Gastroesophageal sphincter (tissue), 4 donors: ENCODE measurements at places on chromosomes 16 and 17.

DNA sequence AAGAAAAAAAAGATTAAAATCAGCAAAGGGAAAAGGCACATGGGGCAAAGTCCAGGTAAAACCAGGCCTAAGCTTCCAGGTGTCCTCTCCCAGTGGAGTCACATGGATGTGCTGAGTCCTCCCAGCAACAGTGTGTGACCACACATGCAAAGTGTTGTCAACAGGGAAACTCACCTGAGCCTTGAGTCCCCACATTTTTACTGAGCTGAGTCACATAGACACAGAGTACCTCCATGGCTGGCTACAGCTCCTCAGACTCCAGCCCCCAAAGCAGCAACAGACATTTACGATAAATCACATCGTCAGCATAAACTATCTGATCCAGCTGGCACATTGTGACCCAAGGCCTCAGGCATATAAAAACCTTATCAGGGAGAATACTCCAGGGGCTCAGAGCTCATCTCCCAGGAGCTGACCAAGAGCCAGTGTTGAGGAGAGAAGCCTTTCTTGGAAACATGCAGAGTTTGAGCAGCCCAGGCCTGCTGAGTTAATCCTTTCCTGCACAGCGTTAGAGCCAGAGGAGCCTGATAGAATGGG, 20.5 kb downstream of the ERCC4 start:
- no peak for ATAC-seq
- H3K36me3 ChIP-seq = peaks cover 61% of the 10 kb centered on the region
- no peaks in the 10 kb centered on the region for H3K27me3 ChIP-seq
- no peak overlapping the region for H3K4me3 ChIP-seq

DNA sequence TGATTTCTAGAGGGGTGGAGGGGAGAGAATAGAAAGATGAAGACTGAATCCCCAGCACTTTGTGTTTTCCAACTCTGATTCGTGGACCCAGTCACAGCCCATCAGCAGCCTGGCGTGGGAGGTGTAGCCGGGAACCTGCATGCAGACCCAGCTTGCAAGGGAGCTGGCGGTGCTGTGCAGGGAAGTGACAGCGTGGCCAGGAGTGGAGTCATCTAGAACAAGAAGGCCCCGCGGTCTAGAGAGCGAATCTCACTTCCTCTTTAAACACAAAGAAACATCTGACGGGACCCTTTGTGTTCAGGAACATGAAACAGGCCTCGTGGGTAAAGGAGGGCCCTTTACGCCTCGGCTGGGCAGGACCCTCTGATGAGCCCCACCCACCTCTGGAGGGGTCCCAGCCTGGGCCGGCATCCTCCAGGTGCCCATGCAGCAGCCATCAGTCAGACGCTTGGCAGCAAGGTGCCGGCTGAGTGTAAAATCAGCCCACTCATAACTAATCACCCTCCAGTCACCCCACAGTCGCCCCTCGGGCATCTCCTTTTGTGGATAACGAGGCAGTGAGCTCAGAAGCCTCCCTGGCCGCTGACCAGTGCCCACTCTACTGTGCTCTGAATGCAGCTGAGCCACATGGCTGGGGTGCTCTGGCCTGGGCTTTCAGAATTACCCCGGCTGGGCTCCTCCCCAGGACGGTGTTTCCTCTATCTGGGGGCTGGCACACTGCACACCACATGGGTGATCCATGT, 4.4 kb downstream of the SNAI3 start:
- no peaks in the 10 kb centered on the region for H3K36me3 ChIP-seq
- no peak overlapping the region for H3K27ac ChIP-seq
- ATAC-seq = peak; percentile 32
- H3K27me3 ChIP-seq = peaks cover 92% of the 10 kb centered on the region

DNA sequence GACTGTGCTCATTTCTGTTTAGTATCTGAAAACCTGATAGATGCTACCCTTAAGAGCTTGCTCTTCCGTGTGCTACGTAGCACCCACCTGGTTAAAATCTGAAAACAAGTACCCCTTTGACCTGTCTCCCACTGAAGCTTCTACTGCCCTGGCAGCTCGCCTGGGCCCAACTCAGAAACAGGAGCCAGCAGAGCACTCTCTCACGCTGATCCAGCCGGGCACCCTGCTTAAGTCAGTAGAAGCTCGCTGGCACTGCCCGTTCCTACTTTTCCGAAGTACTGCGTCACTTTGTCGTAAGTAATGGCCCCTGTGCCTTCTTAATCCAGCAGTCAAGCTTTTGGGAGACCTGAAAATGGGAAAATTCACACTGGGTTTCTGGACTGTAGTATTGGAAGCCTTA, 18.9 kb downstream of the NTAN1 start:
- no peaks in the 10 kb centered on the region for H3K27me3 ChIP-seq
- H3K27ac ChIP-seq = no peak overlapping the region
- peaks cover 92% of the 10 kb centered on the region for H3K36me3 ChIP-seq
- H3K4me1 ChIP-seq = no peaks in the 10 kb centered on the region
- H3K4me3 ChIP-seq = no peak overlapping the region

GRCh38 chr17:13395346-13395745, 206.4 kb downstream of the HS3ST3A1 start:
- no peaks in the 10 kb centered on the region for H3K4me1 ChIP-seq
- no peak overlapping the region for H3K27ac ChIP-seq
- no peaks in the 10 kb centered on the region for H3K36me3 ChIP-seq
- H3K4me3 ChIP-seq = no peak overlapping the region
- H3K27me3 ChIP-seq = no peaks in the 10 kb centered on the region

- no peaks in the 10 kb centered on the region for H3K27me3 ChIP-seq
- no peaks in the 10 kb centered on the region for H3K4me1 ChIP-seq
- H3K36me3 ChIP-seq = no peaks in the 10 kb centered on the region
- no peak overlapping the region for H3K4me3 ChIP-seq
Measured at GRCh38 chr16:80751167-80751566, 53.2 kb downstream of the CDYL2 start.

DNA sequence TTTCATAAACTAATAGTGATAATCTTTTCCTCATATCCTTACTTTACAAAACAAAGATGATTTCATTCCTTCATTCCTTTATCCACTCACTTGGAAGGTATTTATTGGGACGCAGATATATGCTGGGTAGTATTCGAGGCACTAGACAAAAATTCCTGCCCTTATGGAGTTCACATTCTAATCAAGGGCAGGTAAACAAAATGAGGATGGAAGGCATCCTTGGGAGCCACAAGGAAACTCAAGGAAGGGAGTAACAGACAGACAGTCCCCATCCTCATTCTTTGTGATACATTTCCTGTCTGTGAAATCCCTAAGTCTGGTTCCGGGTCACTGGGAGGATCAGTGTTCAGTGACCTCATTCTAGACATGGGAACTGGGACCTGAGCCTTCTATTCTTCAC, 45.2 kb downstream of the SLC6A2 start:
- no peak for ATAC-seq
- peaks cover 5% of the 10 kb centered on the region for H3K27me3 ChIP-seq
- no peaks in the 10 kb centered on the region for H3K4me1 ChIP-seq

DNA sequence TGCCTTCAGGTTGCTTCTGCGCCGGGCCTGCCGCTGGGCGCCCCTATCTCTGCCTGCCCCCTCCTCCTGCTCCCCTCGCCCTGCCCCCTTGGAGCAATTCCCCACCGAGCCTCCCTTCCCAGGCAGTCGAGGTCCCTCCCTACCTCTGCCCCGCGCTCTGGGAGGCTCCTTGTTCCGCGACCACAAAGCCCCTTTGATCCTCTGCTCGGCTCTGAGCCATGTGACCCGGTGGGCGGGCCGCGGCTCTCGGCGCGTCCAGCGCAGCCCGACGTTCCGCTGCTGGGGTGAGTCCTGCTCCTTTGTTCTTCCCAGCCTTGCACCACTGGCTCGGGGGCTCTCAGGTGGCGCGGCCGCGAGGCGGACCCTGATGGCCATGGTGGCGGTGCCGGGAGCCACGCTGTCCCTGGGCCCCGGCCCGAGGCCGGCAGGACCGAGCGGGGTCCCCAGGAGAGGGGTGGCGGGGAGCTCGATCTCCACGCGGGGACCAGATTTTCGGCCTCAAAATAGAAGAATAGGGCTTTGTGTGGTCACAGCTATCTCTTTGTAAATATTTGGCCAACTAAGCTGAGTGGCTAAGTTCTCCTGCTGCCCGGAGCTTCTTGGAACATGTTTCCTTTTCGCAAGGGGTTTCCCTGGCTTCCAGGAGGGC, 310.6 kb downstream of the SEC14L1 start:
- peak; percentile 49 for ATAC-seq
- H3K4me3 ChIP-seq = peak overlapping the region; percentile 59
- H3K36me3 ChIP-seq = no peaks in the 10 kb centered on the region
- peak overlapping the region; percentile 94 for H3K27ac ChIP-seq
- peaks cover 100% of the 10 kb centered on the region for H3K4me1 ChIP-seq
- no peaks in the 10 kb centered on the region for H3K27me3 ChIP-seq

GRCh38 chr17:43906951-43907424, 348 bp downstream of the MPP2 start:
- ATAC-seq = peak; percentile 24
- H3K4me3 ChIP-seq = peak overlapping the region; percentile 81
- H3K27me3 ChIP-seq = peaks cover 13% of the 10 kb centered on the region
- peaks cover 23% of the 10 kb centered on the region for H3K36me3 ChIP-seq

GRCh38 chr16:12390644-12391043, 413.0 kb downstream of the CPPED1 start:
- ATAC-seq = no peak
- no peaks in the 10 kb centered on the region for H3K36me3 ChIP-seq
- H3K27ac ChIP-seq = no peak overlapping the region
- no peaks in the 10 kb centered on the region for H3K27me3 ChIP-seq

GRCh38 chr17:79495665-79496064, 115.2 kb downstream of the RBFOX3 start:
- no peaks in the 10 kb centered on the region for H3K36me3 ChIP-seq
- no peak overlapping the region for H3K4me3 ChIP-seq
- H3K27me3 ChIP-seq = peaks cover 13% of the 10 kb centered on the region
- H3K27ac ChIP-seq = no peak overlapping the region
- H3K4me1 ChIP-seq = no peaks in the 10 kb centered on the region

DNA sequence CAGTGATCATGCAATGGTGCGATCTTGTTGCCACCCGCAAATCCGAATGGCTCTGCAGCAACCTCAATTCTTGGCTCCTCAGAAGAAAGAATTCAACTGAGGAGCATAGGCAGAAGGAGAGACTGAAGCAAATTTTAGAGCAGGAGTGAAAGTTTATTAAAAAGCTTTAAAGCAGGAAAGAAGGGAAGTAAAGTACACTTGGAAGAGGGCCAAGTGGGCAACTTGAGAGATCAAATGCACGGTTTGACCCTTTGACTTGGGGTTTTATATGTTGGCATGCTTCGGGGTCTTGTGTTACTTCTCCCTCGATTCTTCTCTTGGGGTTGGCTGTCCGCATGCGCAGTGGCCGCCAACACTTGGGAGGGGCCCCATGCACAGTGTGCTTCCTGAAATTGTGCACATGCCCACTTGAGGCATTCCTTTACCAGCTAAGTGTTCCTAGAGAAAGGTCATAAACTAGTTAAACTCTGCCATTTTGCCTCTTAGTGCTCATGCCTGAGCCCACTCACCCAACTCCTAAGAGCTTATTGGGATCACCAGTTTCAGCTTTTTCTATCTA, 36.7 kb downstream of the ZNRF1 start:
- H3K4me1 ChIP-seq = no peaks in the 10 kb centered on the region
- H3K27ac ChIP-seq = no peak overlapping the region
- H3K27me3 ChIP-seq = no peaks in the 10 kb centered on the region
- no peak overlapping the region for H3K4me3 ChIP-seq
- no peaks in the 10 kb centered on the region for H3K36me3 ChIP-seq
- no peak for ATAC-seq

GRCh38 chr17:37527249-37527851, 37.7 kb downstream of the DUSP14 start:
- H3K27me3 ChIP-seq = no peaks in the 10 kb centered on the region
- no peak for ATAC-seq
- H3K4me3 ChIP-seq = no peak overlapping the region
- H3K27ac ChIP-seq = no peak overlapping the region

DNA sequence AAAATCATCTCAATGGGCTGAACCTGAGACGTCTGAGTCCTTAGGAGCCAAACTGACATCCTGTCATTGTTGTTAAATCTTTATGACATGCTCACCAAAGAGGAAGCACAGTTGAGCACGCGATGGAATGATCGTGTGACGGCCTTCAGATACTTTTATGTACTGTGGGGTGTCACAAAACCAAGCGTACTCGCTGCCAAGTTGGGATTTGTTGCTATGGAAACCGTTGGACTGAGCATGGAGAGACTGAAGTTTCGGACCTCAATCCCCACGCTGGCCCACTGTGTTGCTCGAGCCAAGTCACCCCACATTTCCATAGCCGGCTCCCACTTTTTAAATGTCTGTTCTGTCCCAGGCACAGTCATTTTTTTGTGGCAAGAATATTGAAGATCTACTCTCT, 222.8 kb upstream of the SDK2 start:
- H3K27me3 ChIP-seq = peaks cover 45% of the 10 kb centered on the region
- H3K36me3 ChIP-seq = no peaks in the 10 kb centered on the region
- no peak for ATAC-seq
- no peak overlapping the region for H3K27ac ChIP-seq
- H3K4me1 ChIP-seq = no peaks in the 10 kb centered on the region

DNA sequence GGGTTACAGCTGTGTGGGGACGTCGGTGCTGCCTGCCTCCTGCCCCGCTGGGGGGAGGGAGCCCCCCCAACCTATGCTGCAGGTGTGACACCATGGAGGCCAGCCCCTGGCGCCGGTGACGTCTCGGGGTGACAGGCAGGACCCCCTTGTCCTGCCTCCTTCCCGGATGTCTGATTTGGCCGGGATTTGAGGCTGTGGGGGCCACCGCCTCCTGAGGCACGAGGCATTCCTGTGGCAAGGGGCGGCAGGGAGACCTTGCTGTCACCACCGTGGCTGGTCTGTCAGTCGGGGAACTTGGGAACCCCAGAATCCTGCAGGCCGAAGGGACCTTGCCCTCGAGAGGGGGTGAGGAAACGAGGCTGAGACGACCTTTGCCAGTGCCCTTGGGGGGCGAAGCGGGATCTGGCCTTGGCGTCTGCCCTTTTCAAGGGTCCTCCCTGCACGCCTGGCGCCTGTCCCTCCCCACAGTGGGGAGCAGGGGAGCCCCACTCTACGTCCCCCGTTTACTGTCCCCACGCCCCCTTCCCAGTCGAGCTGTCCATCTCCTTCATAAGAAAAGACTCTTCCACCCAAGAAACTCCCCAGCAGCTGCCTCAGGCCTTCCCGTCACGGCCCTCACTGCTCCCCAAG, 74.4 kb downstream of the METRNL start:
- H3K27me3 ChIP-seq = no peaks in the 10 kb centered on the region
- H3K4me3 ChIP-seq = no peak overlapping the region
- ATAC-seq = no peak
- H3K27ac ChIP-seq = peak overlapping the region; percentile 31
- no peaks in the 10 kb centered on the region for H3K36me3 ChIP-seq
- no peaks in the 10 kb centered on the region for H3K4me1 ChIP-seq

DNA sequence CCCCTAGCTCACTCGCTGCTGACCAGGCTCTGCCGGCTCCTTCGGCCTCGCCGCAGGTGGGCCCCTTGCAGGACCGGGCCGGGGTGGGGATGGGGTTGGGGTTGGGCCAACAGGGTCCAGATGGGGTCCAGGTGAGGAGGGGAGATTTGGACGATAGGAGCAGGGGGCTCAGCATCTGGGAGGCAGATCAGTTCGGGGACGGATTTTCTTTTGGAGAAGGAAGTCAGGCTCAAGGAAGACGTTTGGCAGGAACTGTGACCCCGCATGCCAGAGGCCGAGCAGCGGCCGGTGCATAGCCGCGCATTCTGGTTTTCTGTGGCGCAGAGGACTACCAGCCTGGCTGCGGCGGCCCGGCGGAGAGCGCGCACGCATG, 845 bp upstream of the ALDOA start:
- ATAC-seq = no peak
- H3K27ac ChIP-seq = peak overlapping the region; percentile 97
- H3K4me3 ChIP-seq = peak overlapping the region; percentile 96
